ENCODE measurements at places on chromosomes 3 and 15.

DNA sequence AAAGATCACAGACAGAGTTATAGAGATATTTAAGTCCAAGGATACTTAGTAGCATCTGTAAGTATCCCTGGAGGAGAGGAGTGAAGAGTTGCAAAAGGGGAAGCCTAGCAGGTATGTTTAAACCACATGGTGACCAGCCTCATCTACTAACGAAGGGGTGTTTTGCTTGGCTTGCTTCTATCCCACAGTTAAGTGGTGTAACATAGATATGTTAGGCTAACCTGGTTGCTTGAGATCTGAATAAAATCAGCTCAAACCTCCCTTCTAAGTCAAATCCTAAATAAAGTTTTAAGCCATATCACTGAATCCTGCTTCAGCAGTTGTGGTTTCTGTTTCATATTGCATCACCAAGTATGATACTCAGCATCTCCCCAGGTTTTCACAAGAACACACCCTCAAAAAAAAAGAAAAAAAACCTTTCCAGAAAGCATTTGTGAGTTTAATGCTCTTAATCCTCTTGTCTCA is 880.2 kb downstream of the ROBO1 start:
- DNase-seq = no peak

DNA sequence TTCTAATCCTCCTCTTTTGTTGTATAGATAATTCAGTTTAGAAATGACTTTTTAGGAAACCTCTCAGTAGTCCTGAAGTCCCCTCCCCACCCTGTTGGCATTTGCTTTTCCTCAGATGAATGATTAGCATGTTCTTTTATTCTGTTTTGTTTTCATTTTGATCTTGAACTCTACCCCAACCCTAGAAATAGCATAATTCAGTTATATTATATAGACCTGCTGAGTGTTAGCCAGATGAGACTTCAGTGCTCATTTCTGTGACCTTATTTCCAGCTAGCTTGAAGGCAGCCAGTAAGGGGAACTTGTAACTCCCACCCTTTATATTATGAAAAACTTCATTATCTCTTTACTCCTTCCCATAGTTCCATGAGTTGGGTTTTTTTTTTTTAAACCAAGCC is 41.2 kb downstream of the SNRK start:
- no peak for DNase-seq

- no peak for DNase-seq
These were observed 56.6 kb downstream of the LRIG1 start for GRCh38 chr3:66444146-66444644.

GRCh38 chr15:81157195-81157938 is 23.3 kb downstream of the CFAP161 start:
- no peak for DNase-seq

Data from activated CD4-positive, alpha-beta T cell treated with anti-CD3 and anti-CD28 coated beads, Interleukin-2, amount 50 U/mL, for 1 hour (primary cell).